Cardiac septum (tissue), 1 donor: ENCODE measurements at places on chromosomes 1 and 21. TPM values are rescaled to one million over a fixed set of nuclear protein-coding genes. Genes with fewer than 3 reads are reported as not detected.

Gene COL6A1
- 140 TPM for total RNA-seq

Gene SMIM1
- total RNA-seq = 8.0 TPM

Gene DIO1
- not detected for total RNA-seq

Gene MYBPH
- not detected for total RNA-seq

Gene APCS
- not detected for total RNA-seq

Gene NKAIN1
- 0.11 TPM for total RNA-seq
